ENCODE measurements at places on chromosomes 2 and 18.

DNA sequence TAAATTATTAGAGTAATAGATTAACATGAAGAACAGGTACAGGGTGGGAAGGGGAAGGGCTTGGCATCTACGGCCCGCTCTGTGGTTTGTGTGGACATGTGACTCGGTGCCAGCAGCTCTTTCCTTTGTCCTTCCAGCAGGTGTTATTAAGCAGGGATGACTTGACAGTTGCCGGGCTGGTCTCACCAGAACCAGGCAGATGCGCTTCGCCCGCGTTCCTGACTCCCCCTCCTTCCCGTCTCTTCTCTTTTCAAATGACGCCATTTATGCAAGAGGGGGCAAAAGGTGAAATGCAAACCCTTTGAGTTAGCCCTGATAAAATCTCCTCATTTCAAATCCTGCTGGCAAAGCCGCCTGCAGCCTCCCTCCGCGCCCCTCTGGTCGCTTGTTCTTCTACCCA, 38.9 kb upstream of the MGAT4A start:
- peak; percentile 51 for DNase-seq

DNA sequence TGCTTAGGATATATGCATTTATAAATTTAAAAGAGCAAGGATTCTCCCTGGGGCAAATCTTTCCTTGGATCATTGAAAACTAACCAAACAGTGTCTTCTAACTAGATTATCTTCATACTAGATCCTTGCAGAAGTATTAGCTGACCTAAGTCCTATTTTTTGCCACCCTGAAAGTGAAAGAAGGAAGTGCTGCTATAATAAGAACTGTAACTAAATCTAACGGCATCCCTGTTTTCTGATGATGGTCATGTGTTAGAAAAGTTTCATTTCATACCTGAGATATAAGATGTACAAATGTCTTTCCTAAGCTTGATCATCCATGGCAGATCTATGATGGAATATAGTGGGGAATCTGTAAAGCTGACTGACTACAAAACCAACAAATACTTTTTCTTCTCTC, 102.7 kb downstream of the MAP2 start:
- DNase-seq: no peak

GRCh38 chr2:196718419-196719109, 79.0 kb downstream of the CCDC150 start:
- no peak for DNase-seq

DNA sequence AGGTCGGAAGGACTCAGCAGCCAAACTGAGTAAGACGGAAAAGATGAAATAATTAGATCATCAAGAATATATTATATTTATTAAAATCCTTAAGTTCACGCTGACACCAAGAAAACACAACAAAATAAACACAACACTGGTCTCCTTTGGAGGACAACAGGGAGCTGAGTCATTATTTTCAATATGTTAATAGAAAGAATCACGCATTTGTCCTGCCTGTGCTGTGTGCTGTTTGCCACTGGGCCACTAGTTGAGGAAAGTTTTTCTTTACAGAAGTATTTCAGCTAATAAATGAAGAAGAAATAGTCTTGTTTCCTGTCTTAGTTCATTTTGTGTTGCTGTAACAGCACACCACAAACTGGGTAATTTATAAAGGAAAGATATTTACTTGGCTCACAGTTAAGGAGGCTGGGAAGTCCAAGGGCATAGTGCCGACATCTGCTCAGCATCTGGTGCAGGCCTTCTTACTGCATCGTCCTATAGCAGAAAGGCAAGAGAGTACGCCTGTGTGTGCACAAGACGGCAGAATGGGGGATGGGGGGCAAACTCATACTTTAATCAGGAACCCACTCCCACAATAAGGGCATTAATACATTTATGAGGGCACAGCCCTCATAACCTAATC, 88.0 kb downstream of the TCF7L1 start:
- DNase-seq: no peak

GRCh38 chr2:26710145-26710544, 17.6 kb downstream of the KCNK3 start:
- DNase-seq: no peak

DNA sequence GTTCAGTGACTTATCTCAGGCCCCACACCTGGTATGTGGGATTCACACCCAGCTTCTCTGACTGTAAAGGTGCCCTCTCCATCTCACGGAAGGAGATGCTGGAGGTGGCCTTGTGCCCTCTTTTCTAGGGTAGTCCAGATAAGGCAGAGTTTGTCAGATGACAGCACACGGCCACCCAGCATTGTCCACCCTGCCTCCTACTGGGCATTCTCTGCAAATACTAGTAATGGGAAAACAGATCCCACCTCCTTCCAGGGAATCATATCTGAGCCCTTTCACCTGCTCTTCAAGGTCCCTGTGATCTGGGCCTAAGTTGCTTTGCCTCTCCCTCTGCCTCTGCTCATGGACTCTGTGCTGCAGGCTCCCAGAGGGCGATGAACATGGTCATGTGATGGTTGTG, 214.7 kb downstream of the CLIP4 start:
- DNase-seq: no peak

- DNase-seq: no peak
Observed at GRCh38 chr2:55842046-55842445, 81.5 kb downstream of the EFEMP1 start.

- DNase-seq: no peak
Observed at GRCh38 chr2:127651971-127652550, 6.1 kb downstream of the GPR17 start.

- no peak for DNase-seq
Observed at GRCh38 chr2:43743706-43744105, 30.1 kb upstream of the DYNC2LI1 start.

GRCh38 chr18:75854174-75854573, 426.7 kb upstream of the SMIM21 start:
- no peak for DNase-seq

DNA sequence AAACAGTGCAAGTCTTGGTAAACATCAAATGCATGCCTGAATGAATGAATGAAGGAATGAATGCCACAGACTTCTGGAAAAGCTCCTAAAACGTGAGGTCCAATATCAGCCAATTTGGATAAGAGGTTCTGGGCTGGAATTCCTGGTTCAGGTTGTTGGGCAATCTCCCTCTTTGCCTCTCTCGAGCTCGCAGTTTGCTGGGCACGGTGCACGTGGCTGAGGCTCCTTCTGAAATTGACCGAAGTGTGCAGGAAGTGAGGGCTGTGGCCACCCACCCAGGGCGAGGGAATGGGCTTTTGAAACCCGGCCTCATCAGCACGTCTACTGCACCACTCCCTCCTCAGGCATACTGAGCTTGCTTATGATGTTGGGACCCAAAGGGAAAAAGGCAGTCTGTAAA, 288.8 kb upstream of the HS6ST1 start:
- no peak for DNase-seq

- DNase-seq: no peak
Observed at GRCh38 chr18:70414315-70414900, 125.6 kb downstream of the SOCS6 start.

- DNase-seq: no peak
Observed at GRCh38 chr18:28735731-28736130, 558.8 kb upstream of the CDH2 start.

GRCh38 chr2:147808520-147808919, 36.3 kb upstream of the ACVR2A start:
- no peak for DNase-seq

DNA sequence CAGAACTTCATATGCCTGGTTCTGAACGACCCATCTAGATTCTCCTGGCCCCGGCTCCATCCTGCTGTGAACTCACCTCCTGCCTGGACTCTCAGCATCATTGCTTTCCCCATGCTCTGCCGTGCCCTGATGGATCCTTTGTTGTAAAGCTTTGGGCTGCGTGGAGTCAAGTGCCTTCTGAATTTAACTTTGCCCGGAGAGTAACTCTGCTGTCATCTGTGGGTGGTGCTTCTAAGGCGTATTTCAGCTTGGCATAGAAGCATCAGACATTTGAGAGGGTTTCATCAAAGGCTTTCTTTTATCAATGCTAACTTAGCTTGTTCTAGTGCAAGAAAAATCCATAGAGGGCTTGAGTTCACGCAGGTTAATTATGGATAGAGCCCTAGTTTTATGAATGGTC, 8.1 kb upstream of the GREB1 start:
- DNase-seq: no peak

DNA sequence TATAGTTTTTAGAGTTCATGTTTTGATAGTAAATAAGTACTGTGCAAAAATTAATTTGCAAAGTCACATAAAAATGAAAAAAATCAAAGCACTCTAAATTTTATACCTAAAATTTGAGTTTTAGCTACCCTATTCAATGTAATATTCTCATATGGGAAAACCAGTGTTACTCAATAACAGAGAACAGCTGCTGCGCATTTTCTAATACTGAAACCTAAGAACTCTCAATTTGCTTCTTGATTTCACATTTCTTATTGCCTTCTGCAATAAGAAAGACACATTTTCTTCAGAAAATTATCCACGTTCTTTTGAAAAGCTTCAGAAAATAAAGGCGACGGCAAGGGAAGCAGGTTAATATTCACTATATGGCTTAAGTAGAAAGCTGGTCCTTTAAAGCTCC, 199.1 kb upstream of the CCDC150 start:
- DNase-seq: no peak

DNA sequence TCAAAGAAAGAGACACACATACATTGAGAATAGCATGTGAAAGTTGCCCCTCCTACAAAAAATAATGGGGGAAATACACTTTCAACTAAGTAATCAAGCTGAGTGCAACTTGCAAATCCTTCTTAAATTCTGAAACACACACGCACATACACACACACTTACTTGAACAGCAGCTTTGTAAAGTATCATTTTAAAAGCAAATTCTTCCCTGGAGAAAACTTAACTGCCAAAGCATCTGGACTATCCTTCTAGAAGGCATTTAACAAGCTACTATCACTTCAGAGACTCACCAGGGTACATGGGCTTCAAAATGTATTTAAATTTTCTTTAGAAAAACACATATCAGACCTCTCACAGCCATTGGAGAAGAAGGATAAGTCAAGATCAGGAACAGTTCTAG, 15.3 kb downstream of the GAREM1 start:
- DNase-seq: no peak

DNA sequence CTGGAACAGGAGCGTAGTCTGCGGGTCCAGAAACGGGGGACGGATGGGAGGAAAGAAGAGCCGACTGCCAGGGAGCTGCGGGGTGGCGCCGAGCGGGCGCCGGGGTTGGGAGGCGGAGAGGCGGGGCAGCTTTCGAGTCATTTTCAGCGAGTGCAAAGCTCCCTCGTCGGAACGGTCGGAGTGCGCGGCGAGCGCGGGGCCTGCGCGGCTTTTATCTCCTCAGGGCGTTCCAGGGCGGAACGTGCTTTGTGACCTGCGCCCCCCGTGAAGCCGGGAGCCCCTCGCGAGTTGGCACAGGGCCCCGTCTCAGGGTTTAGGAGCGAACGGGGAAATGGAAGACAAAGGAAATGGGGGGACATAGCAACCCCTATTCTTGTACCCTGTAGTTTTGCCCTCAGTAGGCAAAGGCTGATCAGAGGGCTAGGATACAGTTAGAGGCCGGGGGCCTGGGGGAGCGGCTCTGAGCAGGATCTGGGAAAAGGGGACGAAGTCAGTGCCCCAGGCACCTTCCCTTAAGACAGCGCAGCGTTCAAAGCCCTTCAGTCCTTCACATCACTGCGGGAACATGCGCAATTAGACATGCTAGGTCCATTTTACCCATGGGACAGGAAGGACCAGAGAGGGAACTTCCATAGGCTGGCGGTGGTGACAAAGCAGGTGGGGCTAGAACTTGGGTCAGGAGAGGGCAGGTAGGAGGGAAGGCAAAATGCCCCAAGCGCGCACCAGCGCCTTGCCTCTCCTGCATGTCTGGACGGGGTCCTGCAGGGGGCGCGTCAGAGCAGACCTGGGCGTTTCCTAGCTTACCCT, 60.1 kb upstream of the IL1RL1 start:
- peak; percentile 70 for DNase-seq

DNA sequence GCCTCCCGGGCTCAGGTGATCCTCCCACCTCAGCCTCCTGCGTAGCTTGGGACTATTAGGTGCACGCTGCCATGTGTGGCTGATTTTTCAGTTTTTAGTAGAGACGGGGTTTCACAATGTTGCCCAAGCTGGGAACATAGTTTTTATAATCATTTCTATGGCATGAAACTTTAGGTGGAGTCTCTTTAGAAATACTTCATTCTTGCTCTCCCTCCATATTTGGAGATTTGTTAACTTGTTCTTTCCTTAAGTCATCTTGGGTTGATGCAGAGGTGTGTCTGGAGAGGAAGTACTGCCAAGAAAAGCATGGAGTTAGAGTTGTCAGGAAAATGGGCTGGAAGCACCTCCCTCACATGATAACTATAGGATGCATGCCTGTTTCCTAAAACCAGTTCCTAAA, 17.4 kb downstream of the ZNF532 start:
- no peak for DNase-seq

- no peak for DNase-seq
Observed at GRCh38 chr18:22525883-22526282, 108.2 kb upstream of the CTAGE1 start.

DNA sequence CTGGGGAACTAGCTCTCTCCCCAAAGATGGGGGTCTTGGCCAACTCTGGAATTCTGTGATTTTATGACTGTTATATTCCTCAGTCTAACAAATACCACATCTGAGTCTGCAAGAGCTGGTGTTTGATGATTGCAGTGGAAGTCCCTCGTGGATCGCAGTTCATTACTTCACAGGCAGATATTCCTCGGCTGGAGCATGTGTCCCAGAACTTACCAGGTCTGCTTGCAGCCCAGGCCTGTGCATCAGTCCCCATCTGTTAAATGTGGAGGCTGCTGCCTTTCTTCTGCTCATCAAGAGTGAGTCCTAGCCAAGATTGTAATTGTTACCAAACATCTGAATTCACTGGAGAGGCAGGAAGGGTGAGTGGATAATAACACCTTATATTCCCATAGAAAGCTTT, 55.5 kb downstream of the PRKCE start:
- DNase-seq: no peak

GRCh38 chr2:15773204-15773603, 167.1 kb upstream of the MYCN start:
- DNase-seq: no peak

DNA sequence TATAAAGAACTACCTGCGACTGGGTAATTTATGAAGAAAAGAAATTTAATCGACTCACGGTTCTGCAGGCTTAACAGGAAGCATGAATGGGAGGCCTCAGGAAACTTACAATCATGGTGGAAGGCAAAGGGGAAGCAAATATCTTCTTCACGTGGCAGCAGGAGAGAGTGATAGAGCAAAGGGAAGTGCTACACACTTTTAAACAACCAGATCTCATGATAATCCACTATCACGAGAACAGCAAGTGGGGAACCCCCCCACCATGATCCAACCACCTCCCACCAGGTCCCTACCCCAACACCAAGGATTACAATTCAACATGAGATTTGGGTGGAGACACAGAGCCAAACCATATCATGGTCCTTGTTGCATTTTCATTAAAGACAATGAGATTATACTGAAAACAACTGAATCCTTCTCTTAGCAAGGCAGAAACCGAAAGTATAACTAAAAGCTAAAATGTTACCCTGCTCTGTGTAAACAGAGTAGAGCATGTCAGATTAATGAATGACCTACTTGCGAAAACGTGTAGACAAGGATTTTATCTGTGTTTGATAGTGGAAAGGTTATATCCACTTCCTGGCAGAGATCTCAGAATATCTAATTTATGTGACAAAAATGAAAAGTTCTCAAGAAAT, 60.1 kb upstream of the RBBP8 start:
- DNase-seq: peak; percentile 4

GRCh38 chr2:234548695-234549420, 52.0 kb upstream of the ARL4C start:
- no peak for DNase-seq

- DNase-seq: no peak
Observed at GRCh38 chr2:7513834-7514233, 596.6 kb downstream of the RNF144A start.

Data from CD4-positive, alpha-beta T cell treated with Interleukin-21 for 1 hour (primary cell).